ENCODE measurements at places on chromosomes 11 and 22.

DNA sequence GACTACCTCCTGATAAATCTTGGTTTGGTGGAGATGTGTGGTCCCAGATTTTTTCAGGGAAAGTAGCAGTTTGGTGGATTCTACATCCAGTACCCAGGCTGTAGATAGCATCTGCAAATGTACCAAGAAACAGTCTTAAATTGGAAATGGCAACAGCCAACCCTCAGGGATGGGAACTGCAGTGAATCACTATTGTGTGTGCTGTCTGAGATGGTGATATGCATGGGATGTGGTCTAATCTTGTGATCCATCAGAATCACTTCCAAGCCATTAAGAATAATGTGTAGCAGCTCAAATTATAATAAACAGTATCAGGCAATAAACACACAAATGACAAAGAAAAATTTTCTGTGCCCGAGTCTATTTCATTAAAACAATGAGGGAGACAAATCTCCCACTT, 3.4 kb downstream of the OLFML1 start:
- no peak for DNase-seq

GRCh38 chr11:102267609-102268008, 49.7 kb upstream of the BIRC3 start:
- no peak for DNase-seq

DNA sequence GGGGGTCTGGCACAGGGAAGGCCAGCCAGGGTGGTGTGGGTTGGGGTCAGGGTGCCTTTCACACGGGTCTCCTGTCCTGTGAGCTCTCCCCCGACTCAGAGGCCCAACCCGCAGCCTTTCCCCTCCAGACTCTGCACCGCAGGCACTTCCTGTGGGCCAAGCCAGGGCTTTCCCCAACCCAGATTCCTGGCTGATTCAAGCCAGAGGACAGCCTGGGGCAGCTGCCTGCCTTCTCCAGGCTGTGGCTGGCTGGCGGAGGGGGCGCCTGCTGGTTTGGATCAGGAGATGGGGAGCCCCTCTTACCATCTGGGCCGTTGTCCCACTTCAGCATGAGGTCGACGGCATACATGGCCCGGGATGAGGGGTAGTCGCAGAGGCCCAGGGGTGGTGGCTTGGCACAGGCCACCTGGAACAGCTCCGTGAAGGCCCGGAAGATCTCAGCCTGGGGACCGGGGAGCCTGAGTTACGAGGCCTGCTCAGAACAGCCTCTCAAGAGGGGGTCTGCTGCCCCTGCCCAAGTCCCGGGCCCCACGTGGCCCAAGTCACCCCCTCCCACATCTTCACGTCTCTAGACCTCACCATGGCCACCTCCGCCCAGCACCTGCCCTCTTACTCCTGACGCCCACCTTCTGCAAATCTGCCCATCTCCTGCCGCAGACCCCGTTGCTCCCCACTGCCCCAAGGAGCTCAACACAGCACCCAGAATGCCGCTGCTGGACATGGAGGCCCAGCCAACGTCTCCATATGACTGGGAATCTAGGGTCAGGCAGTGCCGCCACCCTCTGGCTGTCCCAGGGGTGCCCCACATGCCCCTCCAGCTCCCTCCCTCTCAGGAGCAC, 17.3 kb downstream of the TSPO start:
- DNase-seq, result no peak

DNA sequence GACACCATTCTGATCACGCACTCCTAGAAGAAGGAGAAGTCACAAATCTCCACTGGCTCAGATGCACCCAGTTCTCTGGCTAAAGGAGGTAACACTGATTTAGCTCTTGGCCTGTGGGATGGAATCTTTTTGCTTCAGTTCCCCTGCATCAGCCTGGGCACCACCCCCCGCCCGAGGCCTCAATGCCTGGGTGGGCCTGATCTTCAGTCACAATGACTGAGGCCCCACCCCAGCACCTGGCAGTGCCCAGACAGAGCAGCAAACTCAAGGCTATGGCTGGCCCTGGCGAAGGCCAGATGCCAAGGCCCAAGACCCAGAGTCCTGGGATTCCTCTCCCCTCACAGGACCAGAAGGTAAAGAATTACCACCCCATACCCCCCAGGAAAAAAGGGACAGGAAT, 5.0 kb downstream of the CYB561A3 start:
- DNase-seq, result no peak

DNA sequence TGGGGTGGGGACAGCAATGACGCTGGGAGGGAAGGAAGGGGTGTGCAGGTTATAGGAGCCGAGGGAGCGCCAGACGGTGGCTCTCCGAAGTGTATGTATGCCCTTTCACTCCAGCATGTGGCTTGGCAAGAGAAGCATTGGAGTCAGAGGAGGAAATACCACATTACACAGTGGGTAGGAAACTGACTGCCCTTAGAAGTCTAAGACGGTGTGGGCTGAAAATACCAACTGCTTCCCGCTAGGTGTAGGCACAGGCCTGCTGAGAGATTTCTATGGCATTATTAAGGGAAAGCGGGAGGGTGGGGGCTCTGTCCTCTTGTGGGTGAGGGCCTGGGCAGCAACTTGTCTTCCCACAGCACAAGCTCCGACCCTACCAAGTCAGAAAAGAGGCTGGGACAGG, 44.7 kb downstream of the CACNG2 start:
- no peak for DNase-seq

GRCh38 chr22:41487037-41487935, 18.4 kb downstream of the ACO2 start:
- no peak for DNase-seq

DNA sequence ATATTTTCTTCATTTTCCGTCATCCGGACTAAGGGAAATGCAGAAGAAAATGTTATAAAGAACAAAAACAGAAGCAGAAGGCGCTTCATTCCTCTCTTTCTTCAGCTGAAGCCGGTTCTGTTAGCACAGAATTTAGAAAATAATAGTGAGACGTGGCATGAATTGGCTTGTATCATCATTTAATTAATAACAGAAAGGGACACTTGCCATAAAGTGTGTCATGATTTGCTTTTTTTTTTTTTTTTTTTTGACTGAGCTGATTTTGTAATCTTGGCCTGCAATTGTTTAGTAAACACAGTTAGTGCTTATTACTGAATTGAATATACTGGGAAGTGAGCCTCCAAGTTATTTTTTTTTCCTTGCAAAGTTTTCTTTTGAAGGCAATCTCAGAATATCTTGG, at the start of gene MMP27:
MMP27 (minus strand) TSS at position 144 of the 400 bp plus-strand sequence; CDS start at position 89, 55 bp downstream.
- DNase-seq, result no peak

- DNase-seq, result no peak
Observed at GRCh38 chr22:44855855-44856254, 103.5 kb downstream of the ARHGAP8 start.

Data from NCI-H2081 treated with DMSO at 0.1 percent for 48 hours (cell line).